ENCODE measurements at places on chromosomes 6 and 20.
A peak's percentile ranks its signal among the peaks of the same experiment; 100 is the strongest.

DNA sequence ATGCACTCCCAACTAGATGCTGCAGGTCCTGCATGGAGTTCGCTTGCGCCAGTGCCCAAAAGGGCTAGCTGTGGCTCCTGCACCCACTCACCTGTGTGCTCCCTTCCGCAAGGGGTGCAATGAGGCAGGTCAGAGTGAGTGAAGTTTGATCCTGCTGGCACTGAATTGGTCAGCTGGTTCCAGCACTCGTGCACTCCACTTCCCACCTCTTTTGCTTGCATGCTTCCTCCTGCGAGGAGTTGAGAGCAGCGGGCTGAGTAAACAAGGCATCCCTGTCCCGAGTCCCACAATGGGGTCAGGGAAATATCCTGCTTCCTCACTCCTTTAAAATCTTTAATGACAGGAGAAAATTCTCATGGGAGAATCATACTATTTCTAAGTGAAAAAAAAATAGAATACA lies 86.2 kb downstream of the LCA5 start:
- DNase-seq, result no peak

- DNase-seq, result peak; percentile 81
These were observed 315.1 kb downstream of the SMOC2 start for GRCh38 chr6:168756009-168756634.

DNA sequence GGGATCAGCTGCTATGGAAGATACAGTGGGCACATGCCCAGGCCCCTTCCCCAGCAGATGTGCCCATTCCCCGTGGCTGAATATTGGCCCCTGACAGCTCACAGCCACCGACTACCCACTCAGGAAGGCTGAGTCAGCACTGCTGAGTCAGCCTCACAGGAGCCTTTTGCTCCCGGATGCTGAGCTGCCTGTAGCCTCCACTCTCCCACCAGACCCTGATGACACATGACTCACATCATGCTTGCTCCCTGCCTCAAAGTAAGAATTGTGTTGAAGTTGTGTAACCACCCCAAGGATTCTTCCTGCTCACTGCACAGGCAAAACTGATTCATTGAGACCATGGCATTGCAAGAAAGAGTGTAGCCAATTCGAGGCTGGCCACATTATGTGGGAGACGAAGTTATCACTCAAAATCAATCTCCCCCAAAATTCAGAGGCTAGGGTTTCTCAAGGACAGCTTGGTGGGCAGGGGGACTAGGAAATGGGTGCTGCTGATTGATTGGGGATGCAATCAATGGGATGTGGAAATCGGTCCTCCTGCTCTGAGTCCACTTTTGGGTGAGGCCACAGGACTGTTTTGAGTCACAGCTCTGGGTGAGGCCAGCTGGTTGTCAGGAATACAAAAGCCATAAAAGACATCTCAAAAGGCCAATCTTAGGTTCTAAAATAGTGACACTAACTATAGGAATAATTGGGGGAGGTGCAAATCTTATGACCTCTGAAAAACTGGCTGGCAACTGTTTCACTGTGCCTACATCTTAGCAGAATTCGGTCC lies 556.6 kb upstream of the CDH4 start:
- no peak for DNase-seq

- no peak for DNase-seq
These were observed 670.7 kb downstream of the UTRN start for GRCh38 chr6:144955859-144956258.

GRCh38 chr6:6676910-6677441 lies 88.5 kb downstream of the LY86 start:
- peak; percentile 73 for DNase-seq

DNA sequence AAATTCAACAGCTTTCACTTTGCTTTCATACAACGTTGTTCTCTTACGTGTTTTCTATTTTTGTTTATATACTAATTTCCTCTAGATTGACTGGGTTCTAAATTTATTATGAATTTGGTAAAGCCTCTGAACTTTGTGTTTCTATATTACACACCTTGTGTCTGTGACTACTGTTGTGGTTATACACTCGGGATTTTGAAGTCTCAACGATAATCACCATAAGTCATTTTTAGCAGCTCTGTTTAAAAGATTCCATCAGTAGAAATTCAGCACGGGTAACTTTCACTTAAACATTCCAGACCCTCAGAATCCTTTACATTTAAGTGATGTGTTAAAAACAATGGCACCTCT lies 31.8 kb upstream of the HBS1L start:
- no peak for DNase-seq

- no peak for DNase-seq
These were observed 544.7 kb upstream of the SPTLC3 start for GRCh38 chr20:12464036-12464435.

DNA sequence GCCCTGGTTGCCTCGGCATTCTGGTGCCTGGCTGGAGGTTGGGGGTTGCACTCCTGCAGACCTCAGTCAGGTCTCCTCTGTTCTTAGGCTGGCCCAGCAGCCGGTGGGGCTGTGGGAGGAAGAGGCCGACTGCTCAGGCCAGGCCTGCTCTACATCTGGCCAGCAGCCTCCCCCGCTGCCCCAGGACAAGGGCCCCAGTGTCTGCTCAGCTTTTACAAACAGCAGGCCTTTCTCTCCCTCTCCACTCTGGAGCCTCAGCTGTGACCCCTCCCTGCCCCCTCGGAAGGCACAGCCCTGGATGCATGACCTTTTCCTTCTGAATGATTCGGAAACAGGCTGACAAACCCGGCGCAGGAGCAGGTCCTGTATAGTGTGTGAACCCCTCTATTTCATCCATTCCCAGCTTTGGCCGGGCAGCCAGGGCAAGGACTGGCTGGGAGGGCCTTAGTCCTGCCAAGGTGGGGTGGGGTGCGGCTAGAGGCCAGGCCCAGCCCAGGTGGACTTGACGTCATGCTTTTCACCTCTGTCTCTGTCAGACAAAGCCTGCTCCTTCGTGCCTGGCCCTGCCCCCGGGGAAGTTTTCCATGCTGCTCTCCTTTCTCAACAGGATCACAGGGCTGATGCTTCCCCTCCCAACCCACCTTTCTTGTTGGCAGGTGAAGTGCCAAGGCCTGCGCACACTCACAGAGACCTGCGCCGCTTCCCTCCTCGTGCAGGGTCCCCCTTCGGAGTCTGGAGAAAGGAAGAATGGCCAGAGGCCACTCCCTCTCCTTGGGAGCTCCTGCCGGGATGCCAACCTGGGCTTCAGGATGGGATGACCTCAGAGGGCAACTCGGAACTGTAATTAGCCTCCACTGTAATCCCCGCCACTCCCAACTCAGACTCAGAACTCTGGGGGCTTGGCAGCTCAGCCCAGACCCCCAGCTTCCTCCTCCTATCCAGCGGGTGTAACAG lies 10.1 kb upstream of the ITPR3 start:
- no peak for DNase-seq

- no peak for DNase-seq
These were observed 949 bp downstream of the TXLNB start for GRCh38 chr6:139290787-139291311.

DNA sequence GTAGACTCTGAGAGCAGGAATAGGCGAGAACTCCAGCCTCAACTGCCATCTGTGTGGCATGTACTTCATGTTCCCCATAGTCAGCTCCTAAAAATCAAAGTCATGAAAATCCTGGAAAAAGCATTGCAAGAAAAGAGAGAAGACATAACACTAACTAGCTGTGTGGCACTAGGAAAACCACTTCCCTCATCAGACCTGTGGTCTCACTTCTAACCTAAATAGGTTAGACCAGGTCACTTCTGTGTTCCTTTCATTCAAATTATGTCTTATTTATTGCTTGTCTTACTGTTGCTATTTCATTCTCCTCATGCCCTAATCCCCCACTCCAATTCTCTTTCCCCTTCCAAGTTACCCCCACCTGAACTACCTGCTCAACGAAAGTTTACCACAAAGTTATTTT lies 70.2 kb downstream of the TNFRSF21 start:
- no peak for DNase-seq

- DNase-seq, result peak; percentile 61
These were observed 366.5 kb downstream of the PRKN start for GRCh38 chr6:162360901-162361567.

- peak; percentile 58 for DNase-seq
These were observed 8.7 kb downstream of the PLCG1 start for GRCh38 chr20:41145821-41146620.

DNA sequence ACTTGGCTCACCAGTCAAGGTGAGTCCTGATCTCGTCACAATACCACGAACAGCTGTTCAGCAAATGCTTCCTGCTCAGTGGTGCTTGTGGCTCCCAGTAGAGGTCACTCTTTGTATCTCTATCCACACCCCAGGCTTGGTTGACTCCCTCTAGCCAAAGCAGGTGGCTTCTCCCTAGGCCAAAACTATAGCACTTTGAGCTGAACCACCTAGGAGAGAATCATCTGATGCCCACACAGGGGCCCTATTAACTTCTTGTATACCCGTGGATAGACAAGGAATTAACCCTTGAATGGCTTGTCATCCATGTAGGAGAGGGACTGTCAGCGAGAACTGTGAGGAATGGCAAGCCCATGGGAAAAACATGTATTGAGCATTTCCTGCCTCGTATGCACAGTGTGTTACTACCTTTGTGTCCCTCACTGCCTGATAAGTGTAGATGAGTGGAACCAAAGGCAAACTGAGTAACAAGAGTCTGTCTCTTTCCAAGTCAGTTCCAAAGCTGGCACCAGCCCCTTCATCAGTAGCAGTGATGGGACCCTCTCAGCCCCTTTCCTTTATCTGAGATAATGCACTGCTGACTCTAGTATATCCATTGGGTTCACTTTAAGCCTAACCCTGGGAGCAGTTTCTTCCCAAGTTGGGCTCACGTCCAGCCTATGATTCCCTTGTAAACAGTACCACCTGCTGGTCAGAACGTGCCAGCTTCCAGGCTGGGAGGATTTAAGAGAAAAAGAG lies 42.5 kb downstream of the EIF2S2 start:
- DNase-seq, result peak; percentile 90

DNA sequence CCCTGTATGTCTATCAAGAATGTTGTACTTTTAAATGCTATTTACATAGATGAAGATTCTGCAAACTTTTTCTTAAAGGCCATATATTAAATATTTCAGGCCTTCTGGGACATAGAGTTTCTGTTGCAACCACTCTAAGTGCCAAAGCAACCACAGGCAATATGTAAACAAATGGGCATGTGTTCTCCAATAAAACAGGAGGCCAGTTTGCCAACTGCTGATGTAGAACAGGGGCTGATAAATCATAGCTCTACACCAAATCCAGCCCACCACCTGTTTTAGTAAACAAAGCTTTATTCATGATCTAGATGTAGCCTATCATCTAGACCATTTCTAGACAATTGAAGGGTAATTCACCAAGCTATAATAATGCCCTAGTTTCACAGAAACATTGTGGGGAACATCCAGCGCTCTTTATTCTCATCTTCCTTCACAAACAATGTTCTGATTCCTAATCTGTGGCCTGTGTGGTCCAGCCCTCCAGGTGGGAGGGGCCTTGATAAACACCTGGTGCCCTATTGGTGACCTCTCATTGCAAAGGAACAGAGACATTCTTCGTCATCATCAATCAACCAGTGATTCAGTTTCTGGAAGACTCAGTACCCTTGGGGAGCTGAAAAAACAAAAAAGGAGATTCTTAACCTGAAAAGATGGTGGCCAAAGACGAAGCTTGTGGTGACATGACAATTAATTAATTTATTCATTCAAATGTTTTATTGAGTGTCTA lies 80.2 kb downstream of the PREP start:
- DNase-seq, result no peak

All from brain (organoid and tissue), 16 donors.